HEK293T (cell line): ENCODE measurements at places on chromosomes 11 and 22.

GRCh38 chr11:112306230-112306629, 45.6 kb upstream of the PLET1 start:
- no peak for DNase-seq

GRCh38 chr11:121478226-121478894, 25.6 kb upstream of the SORL1-AS1 start:
- no peak for DNase-seq

- no peak for DNase-seq
Observed at GRCh38 chr11:17700991-17701390, 18.4 kb upstream of the MYOD1 start.

DNA sequence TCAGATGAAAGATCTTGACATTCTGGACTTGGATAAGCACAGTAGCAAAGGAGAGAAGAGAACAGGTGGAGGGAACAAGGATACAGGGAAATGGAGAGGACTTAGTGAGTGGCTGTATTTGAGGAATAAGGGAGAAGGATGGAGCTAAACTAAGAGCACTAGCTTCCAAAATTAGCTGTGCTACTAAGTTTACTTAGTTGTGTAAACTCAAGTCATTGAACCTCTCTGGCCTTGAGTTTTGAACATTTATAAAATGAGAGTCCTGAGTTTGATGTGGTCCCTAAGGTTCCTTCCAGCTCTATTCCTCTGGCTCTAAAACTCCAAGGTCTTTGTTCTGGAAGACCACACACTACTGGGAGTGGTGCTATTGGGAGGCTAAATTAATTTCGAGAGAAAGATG, 100.7 kb downstream of the TRIM44 start:
- no peak for DNase-seq

DNA sequence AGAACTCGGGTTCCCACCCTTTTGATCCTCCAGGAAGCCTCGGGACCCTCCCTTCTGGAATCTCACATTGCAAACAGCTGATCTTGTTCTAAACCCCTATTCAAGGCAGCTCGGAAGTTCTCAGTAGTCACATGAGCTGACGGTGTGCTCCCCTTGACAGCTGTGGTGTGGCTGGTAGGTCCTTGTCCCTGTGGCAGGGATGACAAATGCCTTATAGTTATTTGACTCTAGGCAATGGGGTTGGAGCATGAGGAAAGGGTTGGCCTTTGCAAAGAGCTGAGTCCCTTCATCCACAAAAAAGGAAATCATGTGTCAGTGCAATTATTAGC, 23.6 kb downstream of the EIF4G2 start:
- DNase-seq = no peak

DNA sequence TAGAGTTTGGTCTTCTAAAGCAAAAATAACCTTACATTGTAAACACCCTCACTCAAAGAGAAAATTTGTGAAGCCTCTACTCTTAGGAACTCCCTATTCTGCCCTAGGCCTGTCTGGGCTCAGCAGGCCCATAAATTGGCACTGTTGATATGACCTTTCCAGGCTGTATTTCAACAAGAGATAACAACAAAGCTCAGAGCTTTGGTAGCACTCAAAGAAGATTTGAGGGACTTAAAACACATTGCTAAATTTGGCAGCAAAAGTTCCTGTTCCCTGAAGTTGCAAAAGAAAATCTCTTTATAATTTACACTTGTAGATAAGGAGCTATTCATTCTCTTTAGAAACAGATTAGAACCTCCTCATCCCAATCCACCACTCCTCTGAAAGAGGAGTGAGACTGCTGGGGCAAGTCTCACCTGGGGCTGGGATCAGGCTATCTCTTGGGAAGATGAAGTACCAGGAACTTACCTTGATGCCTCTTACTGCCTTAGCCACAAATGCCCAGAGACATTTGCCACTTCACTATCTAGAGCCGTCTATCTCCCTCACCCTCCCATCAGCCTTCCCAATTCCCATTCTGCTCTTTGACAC, 110.4 kb upstream of the AKIP1 start:
- no peak for DNase-seq
